ENCODE measurements at places on chromosomes 16 and 17.

DNA sequence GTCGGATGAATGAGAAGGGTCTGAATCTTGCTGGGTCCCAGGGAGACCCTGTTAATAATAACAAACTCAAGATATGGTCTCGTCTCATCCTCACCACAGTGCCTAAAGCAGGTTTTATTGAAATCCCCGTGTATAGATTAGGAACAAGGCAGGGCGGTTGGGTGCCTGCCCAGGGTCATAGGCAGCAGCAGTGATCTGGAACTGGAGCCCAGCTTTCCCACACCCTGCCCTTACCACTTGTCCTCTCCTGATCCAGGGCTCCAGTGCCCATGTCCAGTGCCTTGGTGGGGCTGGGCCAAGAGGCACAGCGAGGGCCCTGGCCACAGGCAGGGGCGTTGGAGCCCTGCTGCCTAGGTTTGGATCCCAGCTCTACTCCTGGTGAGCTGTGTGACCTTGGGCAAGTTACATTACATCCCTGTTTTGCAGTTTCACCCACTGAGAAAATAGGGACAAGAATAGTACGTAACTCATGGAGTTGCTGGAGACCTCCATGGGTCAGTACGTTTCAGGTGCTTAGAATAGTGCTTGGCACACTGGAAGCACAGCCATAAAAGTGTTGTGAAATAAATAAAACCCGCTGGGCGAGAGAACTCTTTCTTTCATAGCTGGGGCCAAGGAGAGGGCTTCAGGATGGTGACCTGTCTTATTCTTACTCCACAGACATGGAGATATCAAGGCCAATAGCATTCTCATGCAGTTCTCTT, 13.9 kb downstream of the SOCS3 start:
- DNase-seq = no peak

DNA sequence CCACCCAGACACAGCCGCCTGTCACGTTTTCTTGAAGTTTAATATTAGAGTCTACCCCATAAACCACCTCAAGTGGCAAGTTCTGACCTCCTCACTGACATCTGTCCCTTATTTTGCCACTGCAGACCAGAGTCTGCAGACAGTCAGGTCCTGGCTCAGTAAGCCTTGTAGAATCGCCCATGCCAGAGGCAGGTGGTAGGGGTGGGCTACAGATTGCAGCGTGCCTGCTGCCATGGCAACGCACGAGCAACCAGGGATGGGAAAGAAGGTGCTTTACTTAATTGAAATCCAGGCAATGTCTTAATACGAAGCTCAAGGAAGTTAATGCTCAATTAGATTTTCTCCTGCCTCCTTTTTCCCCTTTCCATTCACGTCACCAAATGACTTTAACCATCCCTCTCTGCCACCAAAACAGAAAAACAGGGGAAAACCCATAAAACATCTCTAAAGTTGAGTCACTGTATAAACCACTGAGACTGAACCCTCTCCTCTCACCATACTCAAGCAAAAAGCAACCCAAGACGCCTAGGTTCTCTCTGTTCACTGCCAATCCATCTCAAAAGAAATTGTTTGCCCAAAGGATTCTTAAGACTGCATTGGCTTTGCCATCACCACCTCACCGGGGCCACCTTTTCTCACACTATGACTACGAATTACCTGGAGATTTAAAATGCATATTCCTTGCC, 228.8 kb downstream of the SLC39A11 start:
- no peak for DNase-seq

DNA sequence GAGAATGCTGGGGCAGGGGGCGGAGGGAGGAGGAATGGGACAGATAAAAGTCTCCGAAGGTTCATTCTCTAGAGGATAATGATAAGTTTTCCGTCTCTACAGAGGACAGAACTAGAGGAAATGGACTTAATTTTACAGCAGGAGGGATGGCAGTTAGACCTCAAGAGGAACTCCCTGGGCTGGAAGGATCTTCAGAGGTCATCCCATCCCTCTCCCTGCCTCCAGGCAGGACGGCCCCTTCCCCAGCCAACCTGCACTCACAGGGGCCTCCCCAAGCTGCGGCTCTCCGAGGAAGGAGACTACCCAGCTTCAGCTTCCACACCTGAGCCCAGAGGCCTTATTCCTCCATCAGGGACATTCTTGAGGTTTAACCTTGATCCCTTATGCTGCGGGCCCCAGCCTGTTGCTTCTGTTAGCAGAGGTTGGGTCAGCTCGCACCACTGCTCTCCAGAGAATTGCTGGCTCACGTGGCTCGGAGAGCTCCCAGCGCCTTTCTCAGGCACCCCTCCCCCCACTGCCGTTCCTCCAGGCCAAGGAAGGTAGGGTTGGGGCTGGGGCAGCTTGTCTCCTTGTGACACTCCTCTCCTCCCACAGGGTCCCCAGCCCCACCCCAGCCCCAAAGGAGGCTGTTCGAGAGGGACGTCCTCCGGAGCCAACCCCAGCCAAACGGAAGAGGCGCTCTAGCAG, 8.5 kb downstream of the ELOB start:
- no peak for DNase-seq

GRCh38 chr16:727291-727977, 528 bp downstream of the HAGHL start:
- no peak for DNase-seq

GRCh38 chr17:10879190-10879836, 41.4 kb upstream of the PIRT start:
- DNase-seq = no peak

DNA sequence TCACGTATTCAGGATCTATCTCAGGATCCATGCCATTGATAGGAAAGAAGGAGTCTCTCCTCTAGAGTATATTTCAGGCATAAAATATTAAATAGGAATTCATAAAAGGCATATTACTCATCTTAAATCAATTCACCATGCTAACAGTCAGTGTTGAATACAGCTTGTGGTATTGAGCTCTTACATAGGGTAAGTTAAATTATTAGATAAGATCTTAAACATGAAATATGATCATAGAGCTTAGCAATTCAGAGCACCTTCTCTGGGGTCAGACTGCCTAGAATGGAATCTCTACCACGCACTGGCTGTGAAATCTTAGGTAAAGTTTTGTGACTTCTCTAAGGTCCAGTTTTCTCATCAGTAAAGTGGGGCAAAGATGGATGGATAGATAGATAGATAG, 20.7 kb downstream of the MARCHF10 start:
- no peak for DNase-seq

DNA sequence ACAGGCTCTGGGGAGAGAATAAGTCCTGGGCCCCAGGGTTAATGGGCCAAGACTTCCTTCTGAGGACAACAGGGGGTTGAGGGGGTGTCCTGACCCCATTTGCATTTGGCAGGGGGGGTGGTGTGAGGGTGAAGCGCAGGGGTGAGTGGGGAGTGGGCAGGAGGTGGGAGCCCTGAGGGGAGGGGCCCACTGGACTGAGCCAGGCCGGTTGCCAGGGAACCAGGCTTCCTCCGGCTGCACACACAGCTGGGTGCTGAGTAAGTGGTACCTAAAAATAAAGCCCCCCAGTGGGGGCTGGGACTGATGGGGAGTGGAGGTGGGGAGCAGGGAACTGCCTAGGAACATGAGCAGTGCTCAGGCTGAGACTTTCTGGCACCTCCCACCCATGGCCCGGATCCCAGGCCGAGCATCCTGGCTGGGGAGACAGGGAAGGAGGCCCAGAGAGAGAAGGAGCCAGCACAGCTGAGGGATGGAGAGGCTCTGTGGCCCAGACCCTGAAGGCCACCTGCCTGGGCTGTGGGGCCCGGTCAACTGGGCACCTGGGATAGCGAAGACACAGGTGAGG, 7.5 kb upstream of the RASD1 start:
- no peak for DNase-seq

All from activated CD4-positive, CD25-positive, alpha-beta regulatory T cell (primary cell).